ENCODE measurements at places on chromosomes 7 and 10.

DNA sequence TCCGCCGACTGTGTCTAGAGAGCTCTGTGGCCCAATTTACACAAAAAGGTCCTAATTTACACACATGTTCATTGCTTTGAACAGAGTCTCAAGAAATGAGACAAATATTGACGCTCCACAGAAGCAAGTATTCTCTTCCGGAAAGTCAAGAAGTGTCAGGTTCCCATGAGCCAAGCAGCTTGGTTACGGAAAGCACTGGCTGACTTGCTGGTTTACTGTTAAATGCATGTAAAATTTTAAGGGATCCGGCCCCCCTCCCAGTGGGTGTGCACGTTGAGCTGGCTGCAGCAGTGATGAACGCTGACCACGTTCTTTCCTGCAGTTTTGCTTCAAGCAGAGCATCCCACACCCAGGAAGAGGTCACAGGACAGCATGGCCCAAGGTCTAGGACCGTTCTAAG, 76.8 kb downstream of the DIP2C start:
- DNase-seq: no peak

DNA sequence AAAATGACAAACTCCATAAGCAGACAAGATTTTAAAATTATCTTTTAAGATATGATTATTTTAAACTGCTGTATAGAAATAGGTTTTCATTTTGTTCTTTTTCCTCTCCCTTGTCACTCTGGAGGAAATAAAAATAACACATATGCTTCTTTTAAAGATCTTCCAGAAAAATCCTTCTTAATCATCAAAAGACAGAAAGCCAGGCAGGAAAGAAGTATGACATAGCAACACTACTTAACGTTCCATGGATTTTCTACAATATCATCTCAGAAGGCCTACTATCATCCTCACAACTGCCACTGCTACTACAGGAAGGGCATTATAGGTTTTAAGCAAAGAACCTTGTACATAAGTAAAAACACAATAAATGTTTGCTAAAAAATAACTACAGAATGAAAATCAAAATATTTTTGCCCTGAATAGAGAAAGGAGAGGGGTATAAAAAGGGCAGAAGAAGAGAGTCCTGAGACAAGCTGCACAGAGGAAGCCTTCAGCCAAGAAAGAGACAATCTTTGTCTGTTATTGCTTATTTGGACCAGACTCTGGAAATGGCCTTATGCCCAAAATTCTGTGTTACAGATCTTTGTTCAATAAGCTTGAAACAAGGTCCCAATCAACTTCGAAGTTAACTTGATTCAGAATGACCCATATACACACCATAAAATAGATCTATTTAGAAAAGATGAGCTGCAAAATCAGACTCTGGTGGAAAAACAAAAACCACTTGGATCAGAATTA, 67.8 kb downstream of the ABI1 start:
- DNase-seq: no peak

- no peak for DNase-seq
Observed at GRCh38 chr10:78831461-78831860, 237.3 kb upstream of the ZMIZ1 start.

DNA sequence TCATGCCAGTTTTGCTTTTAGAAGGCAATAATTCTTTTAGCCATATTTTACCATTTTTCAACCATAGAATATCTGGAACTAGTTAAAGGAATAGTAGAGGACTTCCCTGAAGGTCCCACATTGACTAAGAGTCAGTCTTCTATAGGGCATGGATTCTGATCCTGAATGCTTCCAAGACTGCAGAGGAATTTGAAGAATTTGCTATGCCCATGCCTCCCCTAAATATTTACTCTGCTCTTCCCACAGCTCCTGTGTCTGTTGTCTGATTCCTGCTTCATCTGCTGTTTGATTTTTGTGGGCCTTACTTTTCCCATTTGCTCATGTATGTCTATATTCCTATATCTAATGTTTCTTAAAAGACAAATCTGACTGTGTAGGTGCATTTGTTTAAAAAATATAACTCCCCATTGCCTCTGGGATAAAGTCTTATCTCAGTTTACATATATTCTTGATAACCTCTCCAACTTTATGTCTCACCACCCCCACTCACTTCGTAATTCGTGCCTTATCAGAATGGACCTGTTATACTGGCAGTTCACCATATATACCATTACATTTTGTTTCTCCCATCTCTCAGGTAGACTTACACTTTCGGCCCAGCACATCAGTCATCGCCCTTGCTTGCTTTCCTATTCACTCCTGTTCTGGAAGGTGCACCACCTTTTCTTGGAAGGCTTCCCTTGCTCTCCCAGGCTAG, 33.9 kb downstream of the LRRC4 start:
- no peak for DNase-seq

- no peak for DNase-seq
Observed at GRCh38 chr7:24024276-24025068, 259.5 kb upstream of the NPY start.

DNA sequence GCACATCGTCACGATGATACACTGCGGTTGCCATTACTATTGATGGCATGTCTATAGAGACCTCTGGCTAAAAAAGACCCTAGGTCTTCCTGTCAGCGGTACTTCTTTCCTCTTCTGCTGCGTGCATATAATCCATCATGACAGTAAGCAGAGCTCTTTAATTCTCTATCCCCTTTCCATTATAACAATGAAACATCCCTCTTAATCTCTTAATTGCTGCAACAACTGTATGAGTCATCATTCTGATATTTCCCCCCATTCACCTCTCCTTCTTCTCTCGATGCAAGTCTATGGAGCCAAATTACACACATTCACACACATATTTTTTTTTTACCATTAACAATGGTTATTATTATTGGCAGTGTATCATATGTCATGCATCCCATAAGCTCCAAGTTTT, 45.2 kb upstream of the AKR1E2 start:
- no peak for DNase-seq

- DNase-seq: peak; percentile 8
Observed at GRCh38 chr7:38796626-38797501, 112.1 kb downstream of the VPS41 start.

- no peak for DNase-seq
Observed at GRCh38 chr10:62562795-62563194, 188.6 kb downstream of the ZNF365 start.
